Muscle of back (tissue), 13 donors: ENCODE measurements at places on chromosomes 6 and 20. TPM values are rescaled to one million over a fixed set of nuclear protein-coding genes. Genes with fewer than 3 reads are reported as not detected.

USP49 gene
- 4.6 TPM for polyA plus RNA-seq

SFTA2 gene
- not detected for polyA plus RNA-seq

GRM1 gene
- polyA plus RNA-seq = 0.08 TPM

BAK1 gene
- 19.1 TPM for polyA plus RNA-seq

PLEKHG1 gene
- polyA plus RNA-seq = 18.4 TPM

IRF4 gene
- polyA plus RNA-seq = 1.3 TPM

SOBP gene
- 18.4 TPM for polyA plus RNA-seq

SAPCD1 gene
- 10.9 TPM for polyA plus RNA-seq

ENTPD6 gene
- 34.5 TPM for polyA plus RNA-seq

AVP gene
- polyA plus RNA-seq = not detected

STK4 gene
- polyA plus RNA-seq = 13.3 TPM

TCP11 gene
- polyA plus RNA-seq = 0.15 TPM

ULBP2 gene
- polyA plus RNA-seq = 0.12 TPM

OR12D3 gene
- not detected for polyA plus RNA-seq

MBOAT1 gene
- polyA plus RNA-seq = 4.3 TPM

HUS1B gene
- polyA plus RNA-seq = 0.34 TPM

ORC3 gene
- polyA plus RNA-seq = 22.6 TPM

THBS2 gene
- polyA plus RNA-seq = 69.3 TPM

RBPJL gene
- polyA plus RNA-seq = not detected

TFAP2C gene
- polyA plus RNA-seq = 0.17 TPM

XKR7 gene
- polyA plus RNA-seq = 0.08 TPM

PRR3 gene
- polyA plus RNA-seq = 20.3 TPM

SRMS gene
- not detected for polyA plus RNA-seq

C6orf132 gene
- polyA plus RNA-seq = 1.3 TPM

FAM83B gene
- polyA plus RNA-seq = 4.8 TPM

PRR18 gene
- polyA plus RNA-seq = 0.75 TPM

HLA-F gene
- polyA plus RNA-seq = 5.7 TPM

RBM24 gene
- 240 TPM for polyA plus RNA-seq

CCDC170 gene
- polyA plus RNA-seq = 0.51 TPM

SLC17A2 gene
- not detected for polyA plus RNA-seq

PLN gene
- polyA plus RNA-seq = 10.2 TPM

TFAP2D gene
- not detected for polyA plus RNA-seq

MARCKS gene
- 208 TPM for polyA plus RNA-seq

SCUBE3 gene
- polyA plus RNA-seq = 2.2 TPM

PCNA gene
- polyA plus RNA-seq = 63.5 TPM

SOX18 gene
- polyA plus RNA-seq = 10.1 TPM

CST5 gene
- polyA plus RNA-seq = not detected

CPNE5 gene
- polyA plus RNA-seq = 10.7 TPM

DEFB129 gene
- not detected for polyA plus RNA-seq

OR2H1 gene
- polyA plus RNA-seq = not detected
